MG63 (cell line): ENCODE measurements at places on chromosomes 5 and 9.

GRCh38 chr5:149420545-149421371, 41.7 kb upstream of the IL17B start:
- no peak for DNase-seq

- no peak for DNase-seq
Observed at GRCh38 chr5:177249761-177250537, 53.6 kb downstream of the RAB24 start.

GRCh38 chr5:92749943-92750342, 831.1 kb downstream of the NR2F1-AS1 start:
- DNase-seq = peak; percentile 41

GRCh38 chr5:92418341-92418740, 1035.2 kb upstream of the ARRDC3 start:
- no peak for DNase-seq

DNA sequence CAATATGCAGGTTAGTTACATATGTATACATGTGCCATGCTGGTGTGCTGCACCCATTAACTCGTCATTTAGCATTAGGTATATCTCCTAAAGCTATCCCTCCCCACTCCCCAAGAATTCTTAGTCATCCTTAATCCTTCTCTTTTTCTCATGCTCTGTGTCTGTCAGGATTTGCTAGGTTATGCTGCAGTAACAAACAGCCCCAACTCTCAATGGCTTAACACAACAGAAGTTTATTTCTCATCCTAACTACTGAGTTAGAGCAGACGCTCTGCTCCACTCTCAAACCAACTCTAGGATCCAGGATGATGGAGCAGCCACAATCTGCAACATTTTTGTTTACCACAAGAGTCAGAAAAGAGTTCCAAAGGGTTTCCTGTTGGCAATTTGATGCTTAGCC, 28.2 kb upstream of the FAM169A start:
- no peak for DNase-seq

DNA sequence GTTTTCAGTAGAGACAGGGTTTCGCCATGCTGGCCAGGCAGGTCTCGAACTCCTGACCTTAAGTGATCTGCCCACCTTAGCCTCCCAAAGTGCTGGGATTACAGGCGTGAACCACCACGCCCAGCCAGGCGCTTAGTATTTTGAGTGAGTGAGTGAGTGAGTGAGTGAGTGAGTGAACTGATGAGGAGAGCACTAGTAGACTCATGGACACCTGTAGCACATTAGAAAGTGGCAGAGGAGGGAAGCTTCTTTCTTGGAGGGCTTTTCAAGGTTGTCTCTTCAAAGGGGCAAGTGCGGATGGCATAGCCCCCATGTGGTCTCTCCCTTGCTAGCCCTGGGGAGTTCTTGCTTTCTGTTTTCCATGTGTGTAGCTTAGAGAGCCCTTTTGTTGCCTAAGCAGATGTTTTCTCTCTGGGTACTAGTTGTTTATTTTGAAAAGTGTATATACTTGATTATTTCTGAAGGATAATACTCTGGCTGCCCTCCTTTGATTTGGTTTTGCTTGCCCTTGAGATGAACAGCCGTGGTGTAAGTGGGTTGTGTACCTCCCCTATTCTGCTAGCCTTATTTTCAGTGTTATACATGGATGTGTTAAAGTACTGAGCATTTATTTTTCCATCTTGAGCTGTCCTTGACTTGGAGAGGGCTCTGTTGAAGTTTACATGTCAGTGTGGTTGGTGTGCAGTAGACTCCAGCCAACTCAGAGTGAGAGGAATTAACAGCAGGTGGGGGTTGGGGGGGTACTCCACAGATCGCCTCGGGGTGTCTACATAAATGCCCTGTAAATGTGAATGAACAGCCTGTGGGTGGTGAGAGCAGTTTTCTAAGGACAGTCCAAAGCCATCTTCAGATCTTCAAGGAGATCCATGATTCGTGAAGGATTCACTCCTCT, 35.5 kb downstream of the PRRC2B start:
- DNase-seq = no peak

DNA sequence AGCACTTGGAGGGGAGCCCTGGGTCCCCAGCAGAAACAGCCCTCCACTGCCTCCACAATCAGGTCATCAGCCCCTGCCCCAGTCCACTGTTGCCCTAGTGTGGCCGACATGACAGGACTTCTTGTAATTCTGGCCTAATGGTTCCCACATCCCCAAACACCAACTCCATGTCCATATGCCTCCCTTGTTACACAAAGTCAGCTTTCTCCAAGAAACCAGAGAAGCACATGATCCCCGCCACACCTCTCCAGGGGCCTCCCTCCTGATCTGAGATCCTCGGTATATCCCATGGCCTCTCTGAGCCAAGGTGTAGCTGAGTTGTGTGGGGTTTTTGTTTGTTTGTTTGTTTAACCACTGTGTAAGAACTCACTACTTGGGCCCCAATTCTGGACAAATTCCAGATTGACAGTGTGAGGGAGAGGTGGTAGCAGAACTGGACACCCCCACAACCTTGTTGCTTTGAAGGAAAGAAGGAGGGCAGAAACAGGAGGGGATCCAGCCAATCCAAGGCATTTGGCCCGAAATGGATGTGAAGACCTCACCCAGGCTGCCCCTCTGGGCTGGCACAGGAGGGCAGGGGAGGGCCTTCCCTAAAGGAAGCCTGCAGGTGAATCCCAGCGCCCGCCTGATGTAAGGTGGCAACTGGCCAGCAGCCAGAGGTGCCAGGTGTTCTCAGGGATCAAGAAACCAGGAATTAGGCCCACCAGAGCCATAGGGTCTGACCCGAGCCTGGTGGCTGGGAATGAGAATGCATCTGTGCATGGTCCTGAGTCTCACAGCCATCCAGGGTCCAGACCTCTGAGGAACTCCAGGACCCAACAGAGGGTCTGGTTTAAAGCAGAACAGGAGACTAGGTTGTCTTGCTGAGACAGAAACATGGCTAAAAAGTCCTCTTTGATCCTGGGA, 13.4 kb downstream of the IRF1 start:
- DNase-seq = no peak

- DNase-seq = no peak
Observed at GRCh38 chr5:16918156-16918555, 17.9 kb downstream of the MYO10 start.

DNA sequence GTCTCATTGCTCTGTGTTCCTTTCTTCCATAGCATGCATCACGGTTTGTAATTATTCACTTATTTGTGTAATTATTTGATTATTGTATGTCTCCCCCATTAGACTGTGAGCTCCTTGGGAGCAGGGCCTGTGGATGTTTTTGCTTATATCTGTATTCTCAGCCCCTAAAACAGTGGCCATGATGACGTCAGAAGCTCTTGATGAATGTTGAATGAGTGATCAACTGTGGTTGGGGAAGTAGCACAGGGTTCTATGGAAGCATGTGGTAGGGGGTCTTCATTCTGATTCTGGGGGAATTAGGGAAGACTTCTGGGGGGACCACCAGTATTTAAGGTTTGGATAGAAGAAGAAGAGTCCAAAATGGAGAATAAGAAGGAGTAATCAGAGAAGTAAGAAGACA, 6.0 kb downstream of the DNAI1 start:
- DNase-seq = no peak

- DNase-seq = no peak
Observed at GRCh38 chr5:139151902-139152301, 46.3 kb downstream of the SIL1 start.

DNA sequence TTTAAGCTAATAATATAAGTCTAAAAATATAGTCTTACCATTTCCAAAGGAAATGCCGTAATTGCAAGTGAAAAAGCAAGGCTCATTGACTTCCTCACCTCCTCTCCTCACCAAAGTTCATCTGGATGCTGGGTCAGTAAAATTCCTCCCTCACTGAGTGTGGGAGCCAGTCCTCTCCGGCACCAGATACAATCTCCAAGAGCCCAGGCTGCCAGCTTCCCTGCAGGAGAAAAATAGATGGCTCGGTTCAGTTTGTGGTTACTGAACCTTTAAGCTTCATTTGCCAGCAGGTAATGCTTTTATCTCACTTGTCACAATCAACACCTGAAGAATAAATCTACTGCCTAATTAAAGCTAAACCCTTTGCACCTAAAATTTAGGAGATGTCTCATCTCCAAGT, 115.3 kb upstream of the VLDLR start:
- DNase-seq = no peak

DNA sequence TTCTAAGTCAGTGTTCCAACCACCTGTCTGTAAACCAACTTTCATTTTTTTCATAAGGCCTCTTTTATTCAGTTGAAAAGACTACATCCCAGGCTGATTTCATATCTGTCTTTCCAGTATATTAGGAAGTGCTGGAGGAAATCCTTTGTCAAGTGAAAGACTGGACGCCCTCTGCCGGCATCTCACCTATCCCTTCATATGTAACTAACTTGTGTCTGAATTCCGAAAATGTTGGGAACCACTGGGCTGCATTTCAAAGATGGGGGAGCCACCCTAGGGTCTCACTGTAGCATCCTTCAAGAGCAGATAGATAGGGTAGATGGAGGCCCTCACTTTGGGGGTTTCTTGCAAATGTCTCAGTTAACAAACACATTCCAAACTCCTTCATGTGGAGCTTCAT, 569.8 kb downstream of the CTNND2 start:
- DNase-seq = no peak

- DNase-seq = peak; percentile 76
Observed at GRCh38 chr5:107669096-107670031, 1.4 kb downstream of the EFNA5 start.

DNA sequence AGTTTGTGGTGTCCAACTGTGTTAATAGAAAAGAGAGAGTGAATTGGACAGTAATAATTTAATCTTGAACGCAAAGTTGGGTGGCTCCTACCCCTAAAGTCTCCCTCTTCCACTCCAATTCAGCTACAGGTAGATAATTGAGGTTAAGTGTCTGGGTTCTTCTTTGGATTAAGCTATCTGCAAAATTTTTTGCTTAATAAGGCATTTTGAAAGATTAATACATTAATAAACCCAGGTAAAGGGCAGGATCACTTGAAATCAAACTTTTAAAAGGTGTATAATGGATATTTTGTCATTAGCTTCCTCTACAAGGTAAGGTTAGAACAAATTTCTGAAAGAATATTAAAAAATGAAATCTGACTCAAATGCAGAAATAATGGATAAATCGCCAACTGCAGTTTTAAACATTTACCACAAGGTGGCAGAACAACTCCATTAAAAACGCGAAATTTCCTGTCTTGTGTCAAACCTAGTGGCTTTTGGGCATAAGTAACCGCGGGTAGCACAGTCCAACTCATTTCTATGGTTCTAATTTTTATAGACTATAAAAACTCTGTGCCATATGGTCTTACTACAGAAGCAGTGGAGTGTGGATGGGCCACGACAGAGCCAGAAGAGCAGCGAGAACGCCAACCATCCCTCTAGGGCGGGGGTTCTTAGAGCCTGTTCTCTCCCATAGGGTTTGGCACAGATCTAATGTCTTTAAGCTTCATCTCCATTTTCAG, 276.5 kb downstream of the ARHGEF28 start:
- DNase-seq = no peak

DNA sequence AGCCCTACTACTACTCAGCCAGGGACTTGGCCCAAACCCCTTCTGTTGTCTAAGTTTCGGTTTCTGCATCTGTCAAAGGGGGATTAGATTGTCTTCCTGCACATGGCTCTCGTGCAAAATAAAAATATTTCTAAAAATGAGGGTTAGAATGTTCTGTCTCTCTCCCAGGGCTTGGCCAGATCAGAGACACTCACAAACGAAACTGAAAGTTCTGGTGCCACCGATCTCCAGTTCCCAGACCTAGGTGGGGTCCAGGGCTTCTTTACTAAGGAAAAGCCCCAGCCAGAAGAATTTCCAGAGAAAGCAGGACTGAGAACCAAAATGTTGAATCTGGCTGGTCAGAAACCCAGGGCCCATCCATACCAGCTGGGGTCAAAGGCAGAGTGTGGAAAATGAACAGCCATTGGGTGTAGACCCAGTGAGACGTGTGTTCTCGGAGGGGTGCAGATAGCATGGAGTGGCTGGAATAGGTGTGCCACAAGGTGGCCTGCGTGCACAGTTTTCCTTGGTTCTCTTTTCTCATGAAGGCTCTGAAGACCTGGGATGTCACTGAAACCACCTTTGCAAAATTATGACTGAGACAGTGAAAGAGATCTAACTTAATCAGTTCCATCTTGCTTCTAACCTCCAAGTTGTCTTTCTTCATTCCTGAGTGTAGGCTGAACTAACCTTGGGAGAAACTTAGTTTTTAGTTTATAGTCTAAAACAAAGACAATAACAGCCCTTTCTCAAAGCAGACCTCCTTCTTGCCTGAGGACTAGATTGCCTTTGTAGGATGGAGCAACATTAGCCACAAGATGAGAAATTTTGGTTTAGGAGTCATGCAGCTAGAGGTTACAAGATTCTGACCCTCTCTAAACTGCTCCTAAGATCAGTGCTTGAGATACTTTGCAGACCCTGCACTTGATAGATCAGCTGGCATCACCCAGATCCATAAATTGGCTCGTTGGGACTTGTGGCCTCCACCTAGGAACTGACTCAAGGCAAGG, 2.3 kb upstream of the SLC23A1 start:
- DNase-seq = no peak

DNA sequence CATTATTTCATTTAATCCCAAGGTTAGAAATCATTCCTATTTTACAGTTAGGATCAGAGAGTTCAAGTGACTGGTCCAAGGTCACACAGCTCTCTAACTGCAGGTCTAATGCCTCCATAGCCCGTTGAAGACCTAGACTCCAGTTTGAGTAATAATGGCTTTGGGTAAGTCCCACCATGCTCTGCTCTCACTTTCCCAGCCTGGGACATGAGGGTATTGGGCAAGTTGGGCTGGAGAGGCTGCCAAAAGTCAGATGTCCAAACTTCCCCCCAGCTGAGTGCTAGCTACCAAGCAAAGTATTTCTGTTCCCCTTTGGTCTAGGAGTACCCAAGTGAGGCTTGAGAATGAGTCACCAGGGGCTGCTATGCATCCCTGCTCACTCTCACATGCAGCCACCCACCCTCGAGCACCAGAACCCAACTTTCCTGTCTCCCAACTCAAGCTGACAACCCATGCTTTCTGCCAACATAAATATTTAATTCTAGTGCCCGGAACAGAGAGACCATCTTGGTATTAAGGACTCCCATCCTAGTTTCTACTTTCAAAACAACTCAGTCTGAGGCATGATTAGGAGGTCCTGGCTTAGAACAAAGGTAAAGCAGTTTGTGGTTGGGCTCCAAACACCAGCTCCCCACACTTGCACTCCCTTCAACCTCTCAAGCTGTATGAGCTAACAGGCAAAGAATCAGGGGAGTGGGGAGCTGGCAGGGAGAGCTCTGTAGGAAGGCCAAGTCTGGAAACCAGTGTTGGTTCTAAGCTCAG, 236.5 kb upstream of the TRIM32 start:
- DNase-seq = peak; percentile 49

DNA sequence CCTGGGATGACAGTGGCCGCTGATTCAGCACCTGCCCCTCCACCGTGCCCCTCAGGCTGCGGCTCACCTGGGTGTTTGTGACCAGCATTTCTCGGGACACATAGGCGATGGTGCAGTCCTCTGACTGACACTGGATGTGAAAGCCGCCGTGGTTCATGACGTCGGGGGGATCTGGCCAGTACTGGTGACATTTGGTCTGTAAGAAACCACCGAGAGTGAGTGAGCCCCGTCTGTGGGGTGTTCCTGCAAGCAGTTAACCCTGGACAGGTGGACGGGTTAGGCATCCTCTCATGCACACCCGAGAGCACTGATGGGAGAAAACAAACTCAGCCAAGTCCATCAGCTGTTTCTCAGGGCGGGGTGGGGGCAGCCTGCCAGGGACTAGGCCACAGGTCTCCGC, 62.5 kb upstream of the EPB41L4B start:
- no peak for DNase-seq

- peak; percentile 62 for DNase-seq
Observed at GRCh38 chr5:127878174-127878750, 175.1 kb downstream of the CCDC192 start.

GRCh38 chr9:107361816-107362215, 78.7 kb downstream of the RAD23B start:
- no peak for DNase-seq

- no peak for DNase-seq
Observed at GRCh38 chr5:181152406-181152805, 5.0 kb downstream of the OR2V2 start.

GRCh38 chr5:89988998-89989655, 420.4 kb downstream of the CETN3 start:
- no peak for DNase-seq
